ENCODE measurements at places on chromosomes 3 and 15. TPM values are rescaled to one million over a fixed set of nuclear protein-coding genes. Genes with fewer than 3 reads are reported as not detected.

DAPK2 gene
- 83.4 TPM for polyA plus RNA-seq

GRCh38 chr3:188649521-188649920 lies 495.6 kb downstream of the LPP start:
- no peaks in the 10 kb centered on the region for H3K36me3 ChIP-seq
- no peak for DNase-seq
- no peaks in the 10 kb centered on the region for H3K4me1 ChIP-seq
- H3K27ac ChIP-seq, result no peak overlapping the region
- H3K27me3 ChIP-seq, result no peaks in the 10 kb centered on the region

GRCh38 chr3:134644731-134645514 lies 5.9 kb downstream of the KY start:
- peak; percentile 76 for DNase-seq
- H3K27me3 ChIP-seq, result no peaks in the 10 kb centered on the region
- no peak overlapping the region for H3K4me3 ChIP-seq
- no peaks in the 10 kb centered on the region for H3K36me3 ChIP-seq
- H3K27ac ChIP-seq, result peak overlapping the region; percentile 23

GRCh38 chr15:35979608-35980007 lies 433.6 kb upstream of the DPH6 start:
- H3K4me1 ChIP-seq, result peaks cover 3% of the 10 kb centered on the region
- no peak for DNase-seq
- no peak overlapping the region for H3K27ac ChIP-seq
- no peaks in the 10 kb centered on the region for H3K36me3 ChIP-seq

DNA sequence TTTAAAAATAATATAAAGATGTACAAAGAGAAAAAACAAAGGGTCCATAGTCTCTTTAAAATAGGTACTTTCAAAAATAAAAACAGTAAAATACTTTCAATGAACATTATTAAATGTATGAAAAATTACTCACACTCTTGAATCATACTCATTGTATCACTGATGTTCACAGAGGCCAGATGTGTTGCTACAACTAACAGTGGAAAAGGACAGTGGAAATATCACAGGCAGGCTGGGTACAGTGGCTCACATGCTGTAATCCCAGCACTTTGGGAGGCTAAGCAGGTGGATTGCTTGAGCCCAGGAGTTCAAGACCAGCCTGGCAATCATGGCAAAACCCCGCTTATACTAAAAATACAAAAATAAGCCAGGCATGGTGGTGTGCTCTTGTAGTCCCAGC lies 26.8 kb downstream of the NPHP3 start:
- H3K4me3 ChIP-seq, result no peak overlapping the region
- H3K27me3 ChIP-seq, result no peaks in the 10 kb centered on the region
- peaks cover 3% of the 10 kb centered on the region for H3K36me3 ChIP-seq
- no peak overlapping the region for H3K27ac ChIP-seq
- no peak for DNase-seq

DNA sequence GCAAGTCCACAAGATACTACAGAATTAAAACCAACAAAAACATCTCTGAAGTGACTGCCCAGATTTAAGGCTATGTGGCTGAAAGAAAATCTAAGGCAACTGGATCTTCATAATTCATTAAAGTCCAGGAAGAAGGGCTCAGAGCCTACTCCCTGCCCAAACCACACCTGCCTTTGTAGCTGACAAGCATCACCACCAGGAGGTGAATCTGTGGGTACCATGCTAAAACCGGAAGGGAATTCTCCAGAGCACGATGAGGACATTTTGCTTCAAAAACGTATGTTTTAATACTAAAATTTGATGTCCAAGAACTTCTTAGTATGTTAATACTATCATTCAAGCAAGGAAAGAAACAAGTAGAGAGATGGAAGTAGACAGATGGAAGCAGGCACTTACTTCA lies 495.9 kb upstream of the NECTIN3 start:
- H3K4me3 ChIP-seq, result no peak overlapping the region
- no peak overlapping the region for H3K27ac ChIP-seq
- no peaks in the 10 kb centered on the region for H3K4me1 ChIP-seq
- no peak for DNase-seq
- no peaks in the 10 kb centered on the region for H3K36me3 ChIP-seq

- peaks cover 9% of the 10 kb centered on the region for H3K4me1 ChIP-seq
- H3K27me3 ChIP-seq, result no peaks in the 10 kb centered on the region
- no peak for DNase-seq
- no peak overlapping the region for H3K4me3 ChIP-seq
- H3K27ac ChIP-seq, result no peak overlapping the region
Measured at GRCh38 chr3:99938270-99938911, 120.7 kb downstream of the CMSS1 start.

Data from small intestine (tissue), 16 donors.